ENCODE measurements at places on chromosomes 2 and 18.

DNA sequence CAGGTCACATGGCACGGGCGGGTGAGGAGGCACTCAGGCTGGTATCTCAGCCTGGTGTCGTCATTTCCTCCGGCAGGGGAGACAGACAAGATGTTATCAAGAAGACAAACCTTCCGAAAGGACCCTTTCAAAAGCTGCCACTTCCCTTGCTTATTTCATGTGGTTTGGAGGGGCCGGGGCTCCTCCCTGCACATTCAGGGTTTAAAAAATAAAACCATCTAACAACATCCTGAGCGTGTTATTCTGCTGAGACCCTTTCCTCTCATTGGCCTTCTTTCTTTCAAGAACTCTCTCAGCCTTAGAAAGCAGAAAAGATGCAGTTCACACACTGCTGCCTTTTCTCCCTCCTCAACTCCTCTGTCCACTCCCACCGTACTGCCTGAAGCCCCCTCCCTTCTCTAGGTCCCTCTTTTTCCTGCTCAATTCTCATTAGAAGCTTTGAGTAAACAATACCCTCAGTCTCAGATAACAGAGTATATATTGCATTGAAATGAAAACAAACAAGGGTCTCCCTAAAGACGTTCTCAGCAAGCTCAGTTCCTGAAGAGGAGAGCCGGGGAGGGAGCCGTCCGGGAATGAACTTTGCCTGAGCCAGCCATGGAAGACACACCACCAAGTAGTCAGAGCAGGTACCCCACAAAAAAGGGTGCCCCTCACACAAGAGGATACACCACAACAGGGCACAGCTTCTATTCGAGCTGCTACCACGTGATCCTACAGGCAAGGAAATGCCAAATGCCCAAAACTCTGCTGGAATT, 9.7 kb downstream of the SMAD7 start:
- no peak for DNase-seq

- no peak for DNase-seq
Observed at GRCh38 chr2:19873014-19873413, 28.8 kb downstream of the TTC32 start.

GRCh38 chr2:43300781-43301583, 74.6 kb upstream of the ZFP36L2 start:
- no peak for DNase-seq

GRCh38 chr2:178873912-178874311, 66.7 kb upstream of the TTN start:
- no peak for DNase-seq

- no peak for DNase-seq
Observed at GRCh38 chr2:144180131-144180530, 339.8 kb downstream of the ZEB2 start.

GRCh38 chr18:56393870-56394269, 244.5 kb downstream of the TXNL1 start:
- no peak for DNase-seq

- DNase-seq: no peak
Observed at GRCh38 chr18:66534110-66534509, 69.8 kb downstream of the CDH19 start.

DNA sequence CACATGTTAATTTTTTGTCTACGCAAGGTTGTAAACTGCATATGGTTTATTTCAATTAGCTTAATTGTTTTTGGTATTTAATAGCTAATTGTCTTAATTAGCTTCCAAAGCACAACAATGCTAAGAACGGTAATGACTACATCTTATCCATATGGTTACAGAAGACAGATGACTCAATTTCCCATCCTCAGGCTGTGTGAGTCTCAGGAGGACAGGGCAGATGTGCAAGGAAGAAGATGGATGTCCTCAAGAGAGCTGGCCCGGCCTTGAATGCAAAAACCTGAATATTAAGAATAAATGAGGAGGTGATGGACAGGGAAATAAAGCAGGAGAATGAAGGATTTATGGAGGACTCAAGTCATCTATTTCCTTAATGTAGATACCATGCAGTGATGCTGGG, 31.4 kb downstream of the SLC4A3 start:
- no peak for DNase-seq

- no peak for DNase-seq
Observed at GRCh38 chr2:67566958-67567635, 170.0 kb downstream of the ETAA1 start.

- DNase-seq: no peak
Observed at GRCh38 chr18:37617623-37618022, 52.0 kb upstream of the CELF4 start.

- no peak for DNase-seq
Observed at GRCh38 chr2:209473930-209474419, 50.1 kb downstream of the MAP2 start.

DNA sequence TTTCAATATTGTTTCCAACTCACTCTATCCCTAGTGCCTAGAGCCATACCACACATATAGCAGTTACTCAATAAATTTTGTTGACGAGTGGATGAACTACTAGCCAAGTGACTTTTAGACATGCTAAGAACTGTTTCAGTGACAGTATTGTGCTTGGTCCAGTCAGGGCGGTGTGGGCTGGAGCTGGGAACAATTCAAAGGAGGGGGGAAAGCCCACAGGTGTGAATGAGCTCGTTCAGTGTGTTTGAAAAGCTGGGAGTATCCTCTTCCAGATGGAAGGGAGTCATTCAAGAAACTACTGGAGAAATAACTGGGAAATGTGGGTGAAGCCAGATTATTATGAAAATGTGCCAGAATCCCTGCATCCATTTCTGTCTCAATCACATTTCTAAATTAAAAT, 1.7 kb upstream of the SERPINE2 start:
- no peak for DNase-seq

DNA sequence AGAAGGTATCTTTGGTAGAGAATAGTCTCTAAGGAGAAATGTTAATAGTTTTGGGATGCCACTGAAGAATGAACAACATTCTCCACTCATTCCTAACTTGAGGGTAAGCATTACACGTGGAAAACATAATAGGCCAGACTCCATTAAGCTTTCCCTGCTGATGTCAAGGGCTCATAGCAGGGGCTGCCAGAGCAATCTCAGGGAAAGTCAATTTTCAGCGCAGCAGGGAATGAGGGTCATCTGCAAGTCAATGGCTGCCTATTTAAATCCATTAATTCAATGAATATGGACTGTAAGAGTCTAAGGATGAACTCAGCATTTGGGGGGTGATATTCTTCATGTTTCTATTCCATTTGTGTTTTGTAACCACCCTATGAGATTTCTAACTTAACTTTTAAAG, 144.2 kb upstream of the ARL4C start:
- DNase-seq: no peak

DNA sequence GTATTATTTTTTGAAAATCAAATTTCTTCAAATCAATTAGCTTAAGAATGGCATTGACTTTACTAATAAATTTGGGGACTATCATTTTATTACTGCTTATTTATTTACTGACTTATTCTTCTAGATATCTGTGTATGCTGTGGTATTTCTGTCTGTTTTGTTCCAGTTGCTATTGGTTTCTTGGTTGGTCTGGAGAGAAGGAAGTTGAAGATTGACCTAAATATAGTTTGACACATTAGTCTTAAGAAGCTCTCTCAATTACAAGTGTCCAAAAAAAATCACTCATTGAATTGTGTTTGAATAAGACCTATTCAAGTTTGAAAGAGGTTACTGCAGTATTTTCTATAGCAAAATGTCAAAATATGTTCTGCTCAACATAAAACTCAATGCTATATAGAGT, 153.3 kb upstream of the KYNU start:
- no peak for DNase-seq

DNA sequence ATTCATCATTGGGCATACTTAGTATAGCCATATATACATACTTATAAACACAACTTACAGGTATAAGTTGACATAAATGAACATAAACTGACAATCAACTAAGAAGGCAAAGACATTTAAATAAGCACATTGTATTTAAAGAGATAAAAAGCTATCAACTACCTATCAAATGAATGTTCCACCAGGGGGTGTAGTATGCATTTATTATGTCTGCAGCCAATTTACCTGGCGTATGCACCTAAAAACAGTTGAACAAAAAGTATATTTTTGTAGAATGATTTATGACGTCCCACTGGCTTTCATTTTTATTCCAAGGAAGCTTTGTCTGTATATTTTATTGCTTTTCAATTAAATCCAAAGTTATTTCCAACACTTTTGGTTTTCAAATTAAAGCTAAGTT, 323.5 kb downstream of the AFF3 start:
- no peak for DNase-seq

DNA sequence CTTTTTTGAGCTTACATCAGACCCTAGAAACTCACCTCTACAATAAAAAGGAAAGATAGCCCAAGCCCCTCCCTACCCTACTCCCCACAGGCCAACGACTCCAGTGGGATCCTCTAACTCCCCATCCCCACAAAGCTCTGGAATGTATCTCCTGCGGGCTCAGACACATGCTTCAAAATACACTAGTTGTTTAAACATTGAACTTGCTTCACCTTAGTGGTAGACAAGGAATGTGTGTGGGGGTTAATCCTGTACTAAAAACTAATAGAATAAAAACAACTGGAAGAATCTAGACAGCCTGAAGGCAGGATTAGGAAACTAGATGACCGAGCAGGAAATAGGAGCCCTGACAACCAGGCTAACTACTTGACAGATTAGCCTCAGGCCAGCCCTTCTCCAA, 211.5 kb downstream of the SUCLG1 start:
- no peak for DNase-seq

- no peak for DNase-seq
Observed at GRCh38 chr2:689237-689636, 12.0 kb upstream of the TMEM18 start.

- no peak for DNase-seq
Observed at GRCh38 chr2:127102521-127103242, 4.3 kb downstream of the BIN1 start.

DNA sequence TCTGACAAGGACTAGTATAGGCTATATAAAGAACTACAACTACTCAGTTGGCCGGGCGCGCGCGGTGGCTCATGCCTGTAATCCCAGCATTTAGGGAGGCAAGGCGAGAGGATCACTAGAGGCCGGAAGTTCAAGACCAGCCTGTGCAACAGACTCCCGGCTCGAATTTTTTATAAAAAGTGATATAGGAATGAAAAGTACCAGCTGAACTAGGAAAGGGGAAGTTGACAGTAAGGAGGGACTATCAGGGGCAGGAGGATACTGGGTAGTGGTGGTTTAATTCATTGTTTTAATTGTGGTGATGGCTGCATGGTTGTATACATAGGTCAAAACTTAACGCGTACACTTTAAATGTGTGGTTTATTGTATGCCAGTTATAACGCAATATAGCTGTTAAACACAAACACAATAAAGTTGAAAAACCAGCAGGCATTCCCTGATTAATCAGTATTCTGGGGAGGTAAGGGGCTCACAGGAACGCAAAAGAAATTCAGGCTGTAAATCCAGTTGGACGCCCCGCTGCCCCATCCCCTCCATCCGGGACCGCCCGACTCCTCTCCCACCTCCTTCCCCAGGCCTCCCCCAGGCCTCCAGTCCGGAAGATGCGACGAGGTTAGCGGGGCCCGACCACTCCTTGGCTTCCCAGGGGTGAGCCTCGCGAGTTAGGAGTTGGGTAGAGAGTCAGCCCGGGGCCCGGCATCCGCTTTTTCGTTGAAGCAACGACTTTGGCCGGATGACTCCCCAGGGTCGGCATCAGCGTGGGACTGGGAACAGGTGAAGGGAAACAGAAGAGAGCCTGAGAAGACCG, 746 bp upstream of the POLR1B start:
- peak; percentile 55 for DNase-seq

DNA sequence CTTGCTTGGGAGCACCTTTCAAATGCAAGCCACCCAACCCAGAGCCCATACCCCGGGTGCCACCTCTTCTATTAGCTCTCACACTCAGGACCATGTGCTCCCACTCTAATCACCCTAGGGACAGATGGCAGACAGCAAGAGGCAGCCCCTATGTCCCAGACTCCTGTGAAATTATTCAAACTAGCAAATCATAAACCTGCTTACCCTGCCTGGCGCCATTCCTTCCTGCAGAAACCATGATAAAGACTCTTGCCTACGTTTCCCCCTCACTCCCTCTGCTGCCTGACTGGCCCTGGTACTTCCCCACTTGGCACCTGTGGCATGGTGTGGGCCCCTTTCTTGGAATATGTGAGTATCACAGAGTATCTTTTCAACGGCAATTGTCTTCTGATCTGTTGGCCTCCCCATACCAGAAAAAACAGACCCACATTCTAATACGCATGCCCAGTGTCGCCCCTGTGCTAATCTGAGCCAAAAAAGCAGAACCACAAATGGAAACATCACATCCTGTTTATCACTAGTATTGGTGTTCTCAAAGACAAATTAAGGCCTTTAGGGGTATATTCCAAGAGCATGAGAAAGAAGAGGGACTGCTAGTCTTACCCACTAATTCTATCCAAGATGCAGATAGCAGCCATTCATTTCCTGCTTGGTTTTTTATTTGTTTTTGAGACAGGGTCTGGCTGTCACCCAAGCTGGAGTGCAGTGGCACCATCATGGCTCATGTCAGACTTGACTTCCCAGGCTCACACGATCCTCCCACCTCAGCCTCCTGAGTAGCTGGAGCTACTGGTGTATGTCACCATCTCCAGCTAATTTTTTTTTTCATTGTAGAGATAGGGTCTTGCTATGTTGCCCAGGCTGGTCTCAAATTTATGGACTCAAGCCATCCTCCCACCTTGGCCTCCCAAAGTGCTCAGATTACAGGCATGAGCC, 44.1 kb upstream of the TTC39C start:
- no peak for DNase-seq

DNA sequence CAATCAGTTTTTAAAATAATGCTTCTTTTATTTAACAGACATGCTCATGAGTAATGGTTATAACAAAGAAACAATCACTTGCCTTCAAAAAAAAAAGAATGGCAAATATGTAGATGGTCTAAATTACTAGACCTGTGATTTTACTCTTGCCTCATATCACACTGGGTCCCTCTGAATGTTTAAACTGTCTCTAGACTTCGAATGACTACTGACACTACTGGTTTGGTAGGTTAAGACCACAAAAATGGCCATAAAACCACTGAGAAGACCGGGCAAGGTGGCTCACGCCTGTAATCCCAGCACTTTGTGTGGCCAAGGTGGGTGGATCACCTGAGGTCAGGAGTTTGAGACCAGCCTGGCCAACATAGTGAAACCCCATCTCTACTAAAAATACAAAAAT, 5.1 kb upstream of the SELENOI start:
- no peak for DNase-seq

GRCh38 chr2:127633556-127634065, 12.3 kb upstream of the GPR17 start:
- DNase-seq: no peak

DNA sequence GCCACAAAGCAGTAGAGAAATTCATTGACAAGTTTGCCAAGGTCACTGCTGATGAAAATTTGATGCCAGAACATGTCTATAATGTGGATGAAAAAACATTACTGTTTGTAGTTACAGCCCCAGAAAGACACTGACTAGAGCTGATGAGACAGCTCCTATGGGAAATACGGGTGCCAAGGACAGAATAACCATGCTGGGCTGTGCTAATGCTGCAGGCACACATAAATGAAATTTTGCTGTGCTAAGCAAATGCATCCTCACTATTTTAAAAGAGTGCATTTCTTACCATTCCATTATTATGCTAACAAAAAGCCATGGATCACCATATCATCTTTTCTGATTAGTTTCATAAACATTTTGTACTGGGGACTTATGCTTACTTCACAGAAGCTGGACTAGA, 208.2 kb downstream of the FHOD3 start:
- DNase-seq: no peak

GRCh38 chr2:241890524-241891235, 21.2 kb downstream of the RTP5 start:
- DNase-seq: no peak

Data from renal cortex interstitium (tissue), 15 donors.